Activated CD4-positive, CD25-positive, alpha-beta regulatory T cell (primary cell): ENCODE measurements at places on chromosomes 13 and 19.

GRCh38 chr13:49669735-49670309 is 21.5 kb downstream of the EBPL start:
- no peak for DNase-seq

- DNase-seq = no peak
Observed at GRCh38 chr13:55660851-55661250, 1479.9 kb upstream of the PRR20A start.

- no peak for DNase-seq
Observed at GRCh38 chr13:73657821-73658540, 476.2 kb downstream of the KLF12 start.

GRCh38 chr13:39496506-39496905 is 106.5 kb downstream of the LHFPL6 start:
- no peak for DNase-seq

DNA sequence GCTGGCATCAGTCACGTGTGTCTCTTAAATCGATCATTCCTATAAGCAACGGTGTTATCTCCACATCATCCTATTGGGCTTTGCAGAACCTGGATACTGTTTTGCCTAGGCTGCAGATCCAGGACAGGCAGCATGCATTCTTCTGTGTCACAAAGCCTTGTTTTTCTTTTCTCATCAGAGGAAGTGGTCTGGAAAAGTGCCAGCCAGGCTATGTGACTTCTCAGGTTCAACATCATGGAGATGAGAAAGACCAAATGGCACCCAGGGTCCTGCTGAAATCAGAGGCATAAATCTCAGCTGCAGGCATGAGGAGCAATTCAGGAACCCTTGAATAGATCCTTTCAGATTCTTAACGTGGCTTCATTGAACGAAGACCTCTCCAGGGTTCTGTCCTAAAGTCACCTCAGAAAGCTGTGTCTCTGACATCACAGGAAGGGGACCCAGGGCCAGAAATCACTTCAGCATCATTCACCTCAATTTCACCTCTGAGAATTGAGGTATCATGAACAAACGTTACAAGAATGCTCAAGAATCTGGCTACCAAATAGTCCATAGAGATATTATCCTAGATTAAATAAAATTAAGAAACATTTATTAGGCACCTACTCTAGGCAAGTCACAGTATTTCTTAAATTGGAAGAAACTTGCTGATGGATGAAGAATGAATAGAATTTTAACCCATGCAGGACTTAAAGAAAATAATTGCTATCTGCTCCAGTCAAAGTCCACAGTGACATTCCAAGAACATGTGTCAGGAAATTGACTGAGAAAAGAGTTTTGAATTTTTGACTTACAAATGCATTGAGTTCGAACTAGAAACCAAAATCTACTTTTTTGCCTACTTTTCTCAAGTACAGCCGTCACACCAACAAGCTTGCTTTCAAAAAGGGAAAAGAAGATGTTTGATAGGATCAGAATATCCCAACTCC is 124.1 kb downstream of the COG6 start:
- peak; percentile 13 for DNase-seq

- DNase-seq = no peak
Observed at GRCh38 chr13:76385586-76385985, 500.6 kb downstream of the KCTD12 start.

- no peak for DNase-seq
Observed at GRCh38 chr13:92991692-92992091, 234.9 kb upstream of the GPC6 start.

GRCh38 chr13:46621133-46621532 is 68.2 kb downstream of the LRCH1 start:
- no peak for DNase-seq

DNA sequence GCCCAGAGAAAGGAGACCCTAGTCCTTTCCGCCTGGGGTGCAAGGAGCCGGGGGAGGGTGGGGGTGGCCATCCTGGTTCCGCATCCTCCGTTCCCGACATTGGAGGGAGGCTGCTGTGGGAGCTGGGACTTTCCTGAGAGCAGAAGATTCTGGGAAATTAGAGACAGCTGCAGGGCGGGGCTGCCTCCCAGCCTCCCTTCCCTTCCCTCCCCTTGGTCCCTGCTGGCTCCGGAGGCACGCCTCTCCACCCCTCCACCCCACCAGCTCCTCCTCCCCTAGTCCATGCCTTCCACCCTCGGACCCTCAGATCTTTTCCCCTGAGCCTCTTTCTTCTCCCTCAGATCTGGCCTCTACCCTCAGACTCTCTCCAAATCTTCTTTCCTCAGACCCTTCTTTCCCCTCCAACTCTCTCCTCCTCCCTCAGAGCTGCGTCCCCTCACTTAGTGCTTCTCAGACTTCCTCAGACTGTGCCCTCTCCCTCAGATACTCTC is 3.1 kb upstream of the BCL3 start:
- no peak for DNase-seq

- DNase-seq = no peak
Observed at GRCh38 chr19:41936416-41936850, 8.2 kb upstream of the ERFL start.

- DNase-seq = no peak
Observed at GRCh38 chr13:32311188-32311897, 3.8 kb downstream of the ZAR1L start.

DNA sequence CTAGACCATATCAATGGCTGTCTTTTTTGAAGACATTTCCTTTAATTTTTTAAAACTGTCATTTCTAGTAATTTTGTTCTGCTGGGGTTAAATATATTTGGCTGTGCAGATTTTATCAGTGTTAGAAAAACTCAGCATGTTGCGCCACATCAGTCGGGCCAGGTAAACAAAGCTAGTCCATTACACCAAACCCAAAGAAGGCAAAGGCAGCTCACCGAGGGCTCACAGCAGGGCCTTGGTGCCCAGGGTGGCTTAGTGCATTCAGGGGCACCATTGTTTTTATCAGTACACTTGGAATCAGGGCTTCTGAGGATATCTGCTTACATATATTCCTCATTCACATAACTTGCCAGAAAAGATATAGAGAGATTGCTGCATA is 22.2 kb downstream of the SPATA13 start:
- no peak for DNase-seq

- no peak for DNase-seq
Observed at GRCh38 chr13:40556453-40556852, 110.0 kb downstream of the FOXO1 start.

- no peak for DNase-seq
Observed at GRCh38 chr19:54517483-54517882, 14.9 kb downstream of the LAIR2 start.

DNA sequence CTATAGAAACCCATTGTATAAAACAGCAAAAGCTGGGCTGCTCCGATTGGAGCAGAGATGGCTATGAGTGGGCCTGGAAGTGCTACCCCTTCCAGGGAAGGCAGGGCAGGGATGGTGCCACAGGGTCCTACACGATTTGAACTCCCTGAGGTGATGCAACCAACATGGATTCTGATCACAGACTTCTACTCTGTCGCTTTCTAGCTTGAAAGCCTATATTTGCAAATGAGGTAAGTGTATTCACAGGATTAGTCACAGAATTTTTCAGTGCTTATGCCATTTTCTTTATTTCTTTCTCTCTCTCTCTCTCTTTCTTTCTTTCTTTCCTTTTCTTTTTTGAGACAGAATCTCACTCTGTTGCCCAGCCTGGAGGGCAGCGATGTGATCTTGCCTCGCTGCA is 179.0 kb downstream of the SPRY2 start:
- no peak for DNase-seq

GRCh38 chr19:30393046-30393445 is 20.9 kb downstream of the ZNF536 start:
- DNase-seq = no peak

DNA sequence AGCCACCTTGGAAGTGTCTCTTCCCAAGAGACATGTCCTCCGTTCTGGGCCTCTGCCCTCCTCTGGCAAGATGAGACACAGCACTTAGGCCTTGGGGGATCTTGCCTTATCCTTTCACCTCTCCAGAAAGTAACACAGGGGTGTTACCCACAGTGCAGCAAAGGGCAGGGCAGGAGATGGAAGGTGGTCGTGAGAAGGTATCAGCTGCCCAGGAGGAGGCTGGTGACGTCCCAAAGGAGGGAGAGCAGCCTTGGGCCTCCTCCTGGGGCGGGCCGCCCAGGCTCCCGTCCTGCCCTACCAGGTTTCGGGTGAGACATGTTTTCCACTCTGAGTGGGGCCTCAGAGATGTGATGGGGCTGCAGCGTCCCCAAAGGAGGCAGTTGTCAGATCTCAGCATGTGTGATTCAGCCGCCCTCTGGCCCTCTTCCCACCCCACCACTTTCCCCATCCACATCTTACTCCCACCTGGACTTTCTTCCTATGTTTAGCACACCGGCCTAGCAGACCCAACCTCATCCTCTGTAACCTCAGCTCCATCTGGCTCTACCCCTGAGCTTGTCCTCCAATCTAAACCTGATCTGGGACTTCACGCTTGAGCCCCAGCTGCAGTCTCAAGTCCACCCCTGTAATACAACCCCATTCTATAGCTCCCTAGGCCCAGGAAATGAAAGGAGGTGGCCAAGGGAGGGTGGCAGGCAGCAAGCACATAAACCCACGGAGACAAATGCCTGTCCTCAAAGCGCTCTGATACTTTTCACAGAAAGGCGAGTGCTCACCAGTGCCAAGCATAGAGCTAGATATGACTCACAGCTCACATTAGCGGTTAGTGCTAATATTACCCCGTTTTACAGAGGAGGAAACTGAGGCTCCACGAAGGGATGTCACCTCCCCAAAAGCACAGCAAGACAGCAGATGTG is 9.3 kb downstream of the POU2F2 start:
- DNase-seq = peak; percentile 54

GRCh38 chr13:111282425-111282824 is 38.0 kb upstream of the TEX29 start:
- DNase-seq = no peak

DNA sequence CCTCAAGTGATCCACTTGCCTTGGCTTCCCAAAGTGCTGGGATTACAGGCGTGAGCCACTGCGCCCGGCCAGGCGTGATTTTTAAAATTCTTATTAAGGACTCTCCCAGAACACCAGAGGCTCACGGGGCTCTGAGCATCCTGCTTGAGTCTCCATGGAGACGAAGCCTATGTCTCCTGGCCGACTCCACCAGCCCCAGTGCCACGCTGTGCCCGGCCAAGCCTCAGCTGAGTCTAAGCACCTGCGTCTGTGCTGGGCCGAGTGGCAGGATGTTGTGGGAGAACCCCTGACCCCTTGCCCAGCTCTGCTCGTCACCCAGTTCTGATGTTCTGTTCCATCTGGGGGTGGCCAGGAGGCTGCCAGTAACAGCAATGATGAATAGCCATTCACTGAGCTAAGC is 3.9 kb upstream of the CELF5 start:
- no peak for DNase-seq

DNA sequence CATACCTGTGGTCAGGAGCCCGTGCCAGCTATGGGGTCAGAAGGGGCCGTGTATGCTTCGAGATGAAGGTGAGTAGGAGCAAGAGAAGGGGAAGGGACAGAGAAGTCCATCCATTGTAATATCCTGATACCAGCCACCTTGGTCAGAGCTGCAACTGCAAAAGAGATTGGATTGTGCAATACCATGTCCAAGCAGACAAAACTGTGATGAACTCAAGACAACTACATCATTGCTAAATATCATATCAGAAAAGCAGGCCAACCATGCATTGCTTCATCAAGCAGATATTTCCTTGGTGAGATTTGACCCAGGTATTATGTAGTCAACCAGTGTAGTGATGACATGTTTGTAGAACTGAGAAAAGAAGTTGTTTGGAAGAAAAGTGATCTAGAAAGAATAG is 12.1 kb downstream of the HNRNPUL1 start:
- DNase-seq = no peak

- DNase-seq = no peak
Observed at GRCh38 chr13:79904581-79904980, 423.6 kb downstream of the NDFIP2 start.

DNA sequence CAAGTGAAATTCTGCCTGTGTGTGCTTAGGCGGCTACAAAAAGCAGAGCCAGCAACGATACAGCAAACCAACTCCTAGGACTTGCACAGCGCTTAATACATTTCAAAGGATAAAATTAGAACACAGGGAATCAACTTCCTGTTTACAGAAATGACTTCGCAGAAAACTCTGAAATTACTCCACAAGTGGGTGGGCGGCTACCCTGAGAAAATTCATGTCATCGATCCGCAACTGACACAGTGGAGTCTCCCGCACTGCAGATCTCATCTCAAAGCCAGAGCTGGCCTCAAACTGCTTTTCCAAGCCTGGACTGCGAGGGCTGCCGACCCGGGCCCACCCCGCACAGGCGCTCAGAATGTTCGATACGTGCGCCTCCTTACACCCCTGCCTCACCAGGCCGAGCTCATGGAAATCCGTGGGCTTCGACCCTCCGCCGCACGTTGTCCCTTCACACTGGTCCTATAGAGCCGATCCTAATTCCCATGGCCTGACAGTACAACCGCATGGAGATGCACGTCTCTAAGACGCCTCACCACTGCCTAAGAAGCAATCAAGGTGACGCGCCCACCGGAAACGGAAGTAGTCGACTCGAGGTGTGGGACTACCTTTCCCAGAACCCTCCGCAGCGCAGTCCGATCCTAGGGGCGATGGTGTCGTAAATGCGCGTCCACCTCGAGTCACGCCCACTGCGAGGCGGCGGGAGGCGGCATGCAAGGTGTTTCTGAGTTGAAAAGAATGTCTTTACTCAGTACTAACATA is at the start of gene ZNF229:
ZNF229 (minus strand) TSS at position 557 of the 759 bp plus-strand sequence. CDS start 5,625 bp downstream, outside the sequence.
- DNase-seq = peak; percentile 56

- no peak for DNase-seq
Observed at GRCh38 chr19:47541518-47541917, 26.7 kb upstream of the NAPA start.

DNA sequence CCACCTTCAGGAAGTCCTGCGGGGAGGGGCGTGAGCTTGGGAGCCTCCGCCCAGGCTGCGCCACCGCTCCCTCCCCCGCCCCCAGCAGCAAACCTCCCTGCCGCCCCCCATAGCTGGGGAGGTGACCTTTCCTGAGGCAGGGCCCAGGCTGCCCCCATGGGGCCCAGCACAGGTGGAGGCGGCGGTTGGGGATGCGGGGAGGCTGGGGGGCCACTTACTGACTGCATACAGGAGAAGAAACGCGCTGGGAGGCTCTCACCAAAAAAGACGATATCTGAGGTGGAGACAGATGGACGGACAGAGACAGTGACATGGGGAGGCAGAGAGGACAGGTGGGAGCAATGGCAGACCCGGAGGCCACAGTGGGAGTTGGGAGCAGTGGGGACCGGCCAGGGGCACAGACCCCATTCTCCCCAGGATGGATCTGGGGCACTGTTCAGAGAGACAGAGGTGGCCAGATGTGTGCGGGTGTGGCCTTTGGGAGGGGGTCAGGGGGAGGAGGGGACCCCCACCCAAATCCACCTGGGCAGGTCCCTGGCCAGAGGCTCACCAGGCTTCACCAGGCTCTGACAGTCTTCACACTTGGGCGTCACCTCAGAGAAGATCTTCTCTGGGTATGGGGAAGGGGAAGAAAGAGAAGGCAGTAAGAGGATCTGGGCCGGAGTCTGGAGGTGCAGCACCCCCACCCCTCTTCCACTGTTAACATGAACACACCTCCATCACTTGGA is 3.0 kb upstream of the RINL start:
- DNase-seq = no peak
